HFFc6 (cell line): ENCODE measurements at places on chromosomes 5 and 9.

- DNase-seq: no peak
Measured at GRCh38 chr9:2934241-2934650, 90.4 kb upstream of the PUM3 start.

DNA sequence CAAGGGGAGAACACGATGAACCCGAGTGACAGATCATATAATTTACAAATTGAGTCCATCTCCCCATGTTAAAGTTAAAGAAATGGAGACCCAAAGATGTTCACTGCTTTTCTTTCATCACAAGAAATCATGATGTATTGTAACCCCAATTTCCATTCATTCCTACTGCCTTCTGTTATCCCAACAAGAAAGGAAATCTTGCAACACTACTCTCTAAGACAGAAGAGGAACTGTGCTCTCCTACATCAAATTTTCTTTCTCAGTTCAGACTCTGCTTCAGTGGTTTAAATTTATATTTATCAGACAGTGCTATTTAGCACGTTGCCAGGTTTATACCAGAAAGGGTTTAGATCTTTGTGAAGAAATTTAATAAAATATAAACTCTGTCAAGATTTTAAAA, 83.8 kb upstream of the RASA1 start:
- DNase-seq: no peak

- no peak for DNase-seq
Measured at GRCh38 chr5:116044073-116044472, 11.8 kb downstream of the ARL14EPL start.

- DNase-seq: peak; percentile 70
Measured at GRCh38 chr9:70563431-70564204, 149.2 kb upstream of the KLF9 start.

DNA sequence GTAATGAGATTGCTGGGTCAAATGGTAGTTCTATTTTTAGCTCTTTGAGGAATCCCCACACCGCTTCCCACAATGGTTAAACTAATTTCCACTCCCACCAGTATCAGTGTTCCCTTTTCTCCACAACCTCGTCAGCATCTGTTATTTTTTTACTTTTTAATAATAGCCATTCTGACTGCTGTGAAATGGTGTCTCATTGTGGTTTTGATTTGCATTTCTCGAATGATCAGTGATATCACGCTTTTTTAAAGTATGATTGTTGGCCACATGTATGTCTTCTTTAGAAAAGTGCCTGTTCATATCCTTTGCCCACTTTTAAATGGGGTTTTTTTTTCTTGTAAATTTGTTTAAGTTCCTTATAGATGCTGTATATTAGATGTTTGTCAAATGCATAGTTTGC, 73.5 kb downstream of the MTAP start:
- DNase-seq: no peak

DNA sequence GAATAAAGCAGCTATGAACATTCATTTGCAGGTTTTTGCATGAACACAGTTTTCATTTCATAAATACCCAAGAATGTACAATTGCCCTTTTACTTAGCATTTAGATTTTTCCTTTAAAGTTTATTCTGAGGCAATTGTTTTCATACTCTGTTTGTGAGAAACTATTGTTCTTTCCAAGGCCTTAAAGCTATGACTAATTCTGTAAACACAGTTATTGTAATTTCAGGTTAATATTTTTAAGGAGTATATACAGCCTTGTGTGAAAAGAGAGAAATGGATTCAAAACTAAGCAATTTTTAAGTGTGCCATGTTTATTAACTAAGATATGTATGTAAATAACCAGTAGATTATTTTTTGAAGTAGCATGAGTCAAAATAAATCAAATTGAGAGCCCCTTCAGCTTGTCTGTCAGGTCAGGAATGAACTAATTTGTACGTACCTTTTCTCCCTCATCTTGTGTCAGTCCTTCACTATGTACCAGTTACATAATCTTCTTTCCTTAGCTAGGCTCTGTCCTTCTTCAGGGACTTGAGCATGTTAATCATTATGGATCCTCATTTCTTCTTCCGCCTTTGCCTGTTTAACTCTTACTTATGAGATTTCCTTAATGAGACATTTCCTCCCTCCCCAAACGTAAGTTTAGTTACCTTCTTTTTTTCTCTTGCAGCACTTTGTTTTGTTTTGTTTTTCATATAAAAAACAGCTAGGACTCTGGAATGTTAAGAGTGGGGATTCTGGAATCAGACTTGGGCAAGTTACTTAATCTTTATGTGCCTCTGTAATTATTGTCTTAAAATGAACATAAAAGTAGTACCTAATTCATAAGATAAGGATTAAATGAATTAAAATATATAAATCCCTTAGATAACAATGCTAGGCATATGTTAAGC, 63.6 kb downstream of the NIPBL start:
- DNase-seq: no peak

DNA sequence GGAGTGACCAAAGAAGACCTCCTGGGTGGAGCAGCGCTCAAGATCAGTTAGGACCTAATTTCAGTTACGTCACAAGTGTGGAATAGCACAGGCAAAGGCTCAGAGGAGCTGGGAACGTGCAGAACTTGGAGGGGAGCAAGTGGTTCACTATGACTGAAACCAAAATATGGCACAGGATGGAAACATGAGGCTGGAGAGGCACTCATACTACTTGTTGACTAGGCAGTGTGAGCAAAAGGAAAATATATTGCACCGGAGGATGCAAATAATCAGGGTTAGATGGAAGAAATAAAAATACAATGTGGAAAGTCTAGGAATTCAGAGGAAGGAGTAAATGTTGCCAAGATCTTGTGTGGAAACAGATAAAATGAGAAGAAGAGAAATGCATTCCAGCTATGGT, 148.3 kb downstream of the DCP2 start:
- DNase-seq: no peak

- no peak for DNase-seq
Measured at GRCh38 chr5:21594566-21594965, 1258.6 kb downstream of the CDH12 start.

DNA sequence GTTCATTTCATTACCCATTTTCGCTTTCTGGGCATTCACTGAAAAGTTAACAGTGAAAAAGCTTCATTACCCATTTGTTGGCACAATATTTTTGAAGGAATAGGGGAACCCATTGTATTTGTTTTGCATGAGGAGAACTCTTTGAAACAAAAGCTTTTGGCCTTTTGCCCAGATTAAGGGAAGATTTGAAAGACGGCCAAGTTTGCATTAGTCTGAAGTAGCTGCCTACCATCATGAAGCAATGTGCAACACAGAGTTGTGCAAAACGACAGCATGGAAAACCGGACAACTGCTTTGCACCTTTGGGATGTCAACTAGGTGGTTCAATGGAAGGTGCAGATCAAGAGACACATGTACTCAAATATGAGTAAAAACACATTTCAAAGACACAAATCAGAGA, 84.9 kb downstream of the TRPM3 start:
- DNase-seq: no peak

DNA sequence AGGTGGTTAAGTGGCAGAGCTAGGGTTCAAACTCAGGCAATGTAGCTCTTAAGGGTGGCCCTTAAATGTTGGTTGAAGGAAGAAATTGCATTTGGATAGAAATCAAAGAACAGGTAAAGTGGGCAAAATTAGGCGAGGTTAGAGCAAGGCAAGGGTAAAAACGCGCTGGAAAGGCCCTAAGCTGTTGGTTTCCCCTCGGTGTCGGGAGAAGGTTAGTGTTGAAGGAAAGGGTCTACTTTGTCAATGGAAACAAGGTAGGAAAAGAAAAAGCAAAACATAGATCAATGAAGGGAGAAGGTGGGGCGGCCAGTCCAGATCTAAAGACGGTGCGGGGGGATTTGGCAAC, 431 bp downstream of the FASTKD3 start:
- no peak for DNase-seq

DNA sequence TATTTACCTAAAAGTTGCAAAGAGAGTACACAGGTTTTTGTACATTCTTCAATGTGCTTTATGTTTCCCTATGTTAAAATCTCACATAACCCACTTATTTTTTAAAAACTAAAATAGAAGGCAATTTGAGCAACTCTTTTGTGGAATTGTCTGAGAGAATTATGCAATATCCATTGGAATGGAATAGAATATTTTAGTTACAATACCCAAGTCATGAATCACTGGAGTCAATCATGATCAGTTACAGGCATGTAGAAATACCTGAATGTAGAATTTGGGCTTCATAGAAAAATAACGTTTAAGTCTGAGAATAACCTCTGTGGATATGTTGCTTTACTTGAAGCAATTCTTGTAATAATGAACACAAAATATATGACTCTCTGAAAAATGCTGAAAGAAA, 143.3 kb downstream of the FGF10 start:
- DNase-seq: no peak

GRCh38 chr5:139017624-139018023, 142.5 kb upstream of the LRRTM2 start:
- no peak for DNase-seq

DNA sequence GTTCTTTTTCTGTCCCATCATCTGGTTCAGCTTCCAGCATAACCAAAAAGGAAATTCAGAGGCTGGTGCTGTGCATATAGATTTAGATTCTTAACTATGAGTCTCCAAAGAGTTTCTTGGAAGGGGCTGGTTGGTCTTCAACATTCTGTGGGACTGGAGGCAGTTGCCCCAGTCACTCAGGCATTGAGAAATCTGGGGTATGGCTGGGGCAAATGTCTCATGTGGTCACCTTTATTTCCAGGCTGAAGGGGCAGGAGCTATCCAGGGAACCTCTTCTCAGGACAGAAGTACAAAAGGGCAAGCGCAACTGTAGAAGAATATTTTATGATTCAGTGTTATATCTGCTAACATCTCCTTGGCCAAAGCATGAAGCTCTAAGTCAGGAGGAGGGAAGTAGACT, 15.4 kb upstream of the TMEFF1 start:
- no peak for DNase-seq

DNA sequence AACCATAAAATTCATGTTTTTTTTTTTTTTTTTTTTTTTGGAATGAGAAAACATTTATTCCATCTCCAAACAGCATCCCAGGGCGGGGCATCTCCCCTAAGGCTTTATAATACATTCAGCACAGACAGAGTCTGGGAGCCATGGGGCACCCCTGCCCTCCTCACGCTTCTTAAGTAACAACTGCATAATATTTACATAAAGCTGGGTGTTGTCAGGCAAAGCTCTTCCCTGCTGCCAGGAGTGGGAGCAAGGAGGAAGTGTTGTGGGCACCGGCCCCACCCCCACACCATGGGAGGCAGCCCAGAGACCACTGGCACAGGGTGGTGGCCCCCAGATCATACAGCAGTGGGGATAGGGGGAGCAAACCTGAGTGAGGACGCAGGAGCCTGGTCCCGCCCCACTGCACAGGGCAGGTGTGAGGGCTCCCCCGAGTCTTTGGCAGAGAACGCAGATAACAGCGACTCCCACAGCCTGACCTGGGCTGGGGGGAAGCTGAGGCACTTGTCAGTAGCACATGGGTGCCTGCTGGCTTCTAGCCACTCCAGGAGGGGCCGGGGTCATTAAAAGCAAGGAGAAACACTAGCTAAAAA, 86.1 kb upstream of the CEP78 start:
- DNase-seq: no peak

DNA sequence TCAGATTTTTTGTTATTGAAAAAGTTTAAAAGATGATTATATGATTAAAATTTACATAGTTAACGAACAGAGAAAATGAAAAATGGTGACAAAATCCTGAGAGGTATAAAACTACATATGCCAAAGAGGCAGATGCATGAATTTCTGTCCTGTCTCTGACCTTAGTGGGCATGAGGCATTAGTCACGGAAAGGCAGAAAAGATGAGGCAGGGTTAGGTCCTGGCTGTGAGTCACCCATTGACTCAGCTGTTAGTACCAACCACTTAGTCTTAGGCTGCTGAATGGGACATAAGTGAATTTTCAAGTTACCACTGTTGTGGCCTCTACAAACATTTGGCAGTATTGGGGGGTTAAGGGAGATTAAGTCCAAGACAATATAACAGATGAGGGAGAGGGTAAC, 33.1 kb downstream of the RASA1 start:
- peak; percentile 90 for DNase-seq

DNA sequence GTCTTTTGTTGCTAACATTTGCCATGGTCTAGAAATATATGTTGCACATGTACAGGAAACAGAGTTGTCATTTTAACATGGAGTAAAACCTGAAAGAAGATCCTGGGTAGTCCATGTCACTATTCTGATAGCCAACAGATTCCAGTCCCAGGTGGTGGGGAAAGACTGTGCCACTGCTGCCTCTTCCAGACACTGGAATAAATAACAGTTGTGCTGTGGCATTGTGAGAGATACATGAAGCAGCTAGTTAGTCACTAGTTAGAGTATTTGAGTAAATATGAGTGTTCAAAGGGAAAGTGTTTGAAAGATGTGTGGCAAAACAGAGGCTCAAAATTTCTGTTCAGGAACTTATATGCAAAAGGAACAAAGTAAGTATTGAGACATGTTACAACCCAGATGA, 1408.3 kb downstream of the EFNA5 start:
- no peak for DNase-seq

DNA sequence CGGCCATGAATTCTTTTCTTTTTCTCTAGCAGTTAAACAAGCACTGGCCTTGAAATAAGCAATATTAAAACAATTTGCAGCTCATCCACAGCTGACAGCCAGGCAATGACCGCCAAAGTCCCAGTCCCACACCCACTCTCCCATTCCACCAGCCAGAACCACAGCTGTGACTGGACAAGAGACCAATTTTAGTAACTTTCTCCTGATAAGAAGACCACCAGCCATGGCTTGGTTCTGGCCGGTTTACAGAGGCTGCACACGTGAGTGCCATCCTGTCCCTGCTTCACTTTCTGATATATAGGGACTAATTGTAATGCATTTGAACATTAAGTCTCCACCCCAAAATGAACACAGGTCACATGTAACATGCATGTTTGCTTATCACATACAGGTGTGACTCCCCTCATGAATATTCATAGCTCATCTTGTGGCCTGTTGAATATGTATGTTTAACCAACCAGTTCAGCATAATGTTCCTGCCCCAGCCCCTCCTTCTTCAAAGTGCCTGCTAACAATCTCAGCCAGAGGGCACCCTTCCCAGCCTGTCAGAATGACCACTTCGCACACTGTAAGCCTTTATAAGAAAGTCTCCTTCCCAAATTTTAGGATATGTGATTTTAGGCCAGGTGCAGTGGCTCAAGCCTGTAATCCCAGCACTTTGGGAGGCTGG, 23.9 kb upstream of the FANCC start:
- DNase-seq: no peak

- no peak for DNase-seq
Measured at GRCh38 chr5:74336297-74336696, 304.2 kb downstream of the ENC1 start.

GRCh38 chr5:168583742-168584482, 4.7 kb upstream of the PANK3 start:
- no peak for DNase-seq

- no peak for DNase-seq
Measured at GRCh38 chr9:87405677-87406542, 91.8 kb upstream of the DAPK1 start.

GRCh38 chr5:55509796-55510522, 24.8 kb downstream of the PLPP1 start:
- no peak for DNase-seq

- DNase-seq: no peak
Measured at GRCh38 chr9:78905986-78906755, 609.2 kb downstream of the PSAT1 start.

DNA sequence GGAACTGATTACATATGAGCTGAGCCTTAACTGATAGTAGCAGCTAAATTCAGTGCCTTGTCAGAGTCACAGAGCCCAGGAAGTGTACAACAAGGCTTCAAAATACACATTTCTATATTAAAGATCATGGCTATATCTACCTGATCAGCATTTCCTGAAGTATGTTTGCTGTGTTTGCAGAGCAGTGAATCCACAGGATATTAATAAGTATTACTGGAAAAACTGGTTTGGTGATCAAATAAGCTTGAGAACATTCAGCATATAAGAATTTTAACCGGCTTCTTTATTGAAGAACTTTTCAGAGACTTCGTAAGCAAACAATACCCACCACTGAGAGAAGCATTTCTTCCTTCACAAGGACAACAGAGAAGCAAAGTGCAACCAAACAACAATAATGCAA, 227.0 kb downstream of the ELAVL2 start:
- DNase-seq: no peak
